Activated naive CD4-positive, alpha-beta T cell (primary cell): ENCODE measurements at places on chromosomes 1 and 21.

- no peak for DNase-seq
Observed at GRCh38 chr1:238005116-238005515, 114.4 kb upstream of the ZP4 start.

- DNase-seq, result no peak
Observed at GRCh38 chr1:151831605-151832004, at the start of gene RORC. RORC (minus strand) TSS chr1:151831802; CDS start chr1:151831764, 38 bp downstream.

GRCh38 chr1:43227143-43227764 lies 42.5 kb upstream of the TMEM125 start:
- peak; percentile 85 for DNase-seq

- no peak for DNase-seq
Observed at GRCh38 chr1:20381045-20381641, 90.5 kb downstream of the VWA5B1 start.

DNA sequence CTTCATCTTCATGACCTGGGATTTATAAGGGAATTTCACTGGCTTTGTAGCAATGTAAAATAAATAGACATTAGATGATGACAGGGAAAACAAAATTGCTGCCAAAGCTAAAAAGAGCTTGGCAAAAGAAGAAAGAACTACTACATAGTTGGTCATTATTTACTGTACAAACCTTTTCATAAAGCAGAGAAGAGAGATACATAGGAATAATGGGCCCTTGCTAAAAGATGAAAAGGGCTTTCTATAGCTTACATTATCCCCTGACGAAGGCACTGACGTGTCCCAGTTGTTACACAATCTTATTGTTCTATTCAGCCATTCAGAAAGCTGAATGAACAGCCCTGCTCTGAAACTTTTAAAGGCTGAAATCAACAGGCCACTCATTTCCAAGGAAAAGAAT lies 57.1 kb downstream of the ZC3H11B start:
- DNase-seq, result no peak

- no peak for DNase-seq
Observed at GRCh38 chr1:96104906-96105305, 616.7 kb upstream of the PTBP2 start.

GRCh38 chr1:76218888-76219287 lies 144.3 kb downstream of the ST6GALNAC3 start:
- DNase-seq, result no peak

- no peak for DNase-seq
Observed at GRCh38 chr1:201585093-201585483, 46.2 kb downstream of the NAV1 start.

DNA sequence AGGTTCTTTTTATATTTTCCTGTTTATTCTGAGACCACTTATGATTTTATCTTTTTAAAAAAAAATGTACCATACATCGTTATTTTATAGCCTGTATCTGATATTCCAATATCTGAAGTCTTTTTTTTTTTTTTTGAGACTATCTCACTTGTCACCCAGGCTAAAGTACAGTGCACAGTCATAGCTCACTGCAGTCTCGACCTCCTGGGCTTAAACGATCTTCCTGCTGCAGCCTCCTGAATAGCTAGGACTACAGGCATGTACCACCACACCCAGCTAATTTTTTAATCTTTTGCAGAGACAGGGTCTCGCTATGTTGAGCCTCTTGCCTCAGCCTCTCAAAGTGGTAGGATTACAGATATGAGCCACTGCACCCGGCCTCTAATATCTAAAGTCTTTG lies 25.1 kb downstream of the BCAR3 start:
- no peak for DNase-seq

DNA sequence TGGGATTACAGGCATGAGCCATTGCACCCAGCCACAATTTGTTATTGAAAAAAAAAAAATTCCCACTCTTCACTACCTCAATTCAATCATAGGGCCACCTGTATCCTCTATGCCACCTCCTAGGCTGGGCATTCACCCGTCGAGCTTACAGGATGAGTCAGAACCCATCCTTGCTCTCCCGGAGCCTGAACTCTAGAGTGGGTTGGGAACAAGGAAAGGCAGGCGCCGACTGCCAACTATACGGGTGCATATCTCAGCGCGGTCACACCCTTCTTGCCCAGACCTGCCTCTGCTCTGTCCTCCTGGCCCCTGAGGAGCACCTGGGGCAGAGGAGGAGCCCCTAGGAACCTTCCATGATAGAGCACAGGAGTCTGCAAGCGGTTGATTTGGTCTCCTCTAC lies 21.4 kb upstream of the LBR start:
- DNase-seq, result no peak

GRCh38 chr1:33466159-33466558 lies 6.3 kb upstream of the ZSCAN20 start:
- no peak for DNase-seq

DNA sequence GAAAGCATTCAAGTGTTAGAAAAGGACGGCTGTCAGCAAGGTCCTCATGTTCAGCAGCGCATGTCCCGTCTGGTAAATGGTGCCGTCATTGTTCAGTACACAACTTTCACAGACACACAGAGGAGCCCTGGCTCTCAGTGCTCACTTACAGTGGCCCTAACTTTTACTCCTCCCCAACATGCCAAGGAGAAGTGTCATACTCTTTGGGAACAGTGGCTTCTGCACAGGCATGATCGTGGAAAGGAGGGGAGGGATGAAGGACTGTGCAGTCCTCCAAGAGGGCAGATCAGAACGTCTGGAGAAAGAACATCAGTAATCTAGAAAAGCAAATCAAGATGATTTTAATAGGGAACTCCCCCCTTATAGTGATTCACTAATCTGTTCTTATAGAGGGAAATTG lies 3.8 kb upstream of the GRHL3 start:
- no peak for DNase-seq

DNA sequence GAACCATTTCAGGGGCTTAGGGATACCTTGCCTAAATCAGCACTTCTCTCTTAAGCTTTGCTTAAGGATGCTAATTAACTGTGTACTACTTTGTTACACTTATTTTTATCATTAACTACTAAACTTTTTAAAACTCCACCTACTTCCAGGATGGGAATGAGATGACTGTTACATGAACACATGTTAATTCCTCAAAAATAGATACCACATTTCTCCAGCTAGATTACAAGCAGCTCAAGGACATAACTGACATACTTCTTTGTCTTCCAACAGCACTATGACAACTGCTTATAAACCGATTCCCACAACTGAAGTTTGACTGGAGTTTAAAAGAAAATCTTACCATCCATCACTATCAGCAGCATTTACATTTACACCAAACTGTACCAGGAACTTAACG lies 53.7 kb downstream of the TP53BP2 start:
- DNase-seq, result no peak

DNA sequence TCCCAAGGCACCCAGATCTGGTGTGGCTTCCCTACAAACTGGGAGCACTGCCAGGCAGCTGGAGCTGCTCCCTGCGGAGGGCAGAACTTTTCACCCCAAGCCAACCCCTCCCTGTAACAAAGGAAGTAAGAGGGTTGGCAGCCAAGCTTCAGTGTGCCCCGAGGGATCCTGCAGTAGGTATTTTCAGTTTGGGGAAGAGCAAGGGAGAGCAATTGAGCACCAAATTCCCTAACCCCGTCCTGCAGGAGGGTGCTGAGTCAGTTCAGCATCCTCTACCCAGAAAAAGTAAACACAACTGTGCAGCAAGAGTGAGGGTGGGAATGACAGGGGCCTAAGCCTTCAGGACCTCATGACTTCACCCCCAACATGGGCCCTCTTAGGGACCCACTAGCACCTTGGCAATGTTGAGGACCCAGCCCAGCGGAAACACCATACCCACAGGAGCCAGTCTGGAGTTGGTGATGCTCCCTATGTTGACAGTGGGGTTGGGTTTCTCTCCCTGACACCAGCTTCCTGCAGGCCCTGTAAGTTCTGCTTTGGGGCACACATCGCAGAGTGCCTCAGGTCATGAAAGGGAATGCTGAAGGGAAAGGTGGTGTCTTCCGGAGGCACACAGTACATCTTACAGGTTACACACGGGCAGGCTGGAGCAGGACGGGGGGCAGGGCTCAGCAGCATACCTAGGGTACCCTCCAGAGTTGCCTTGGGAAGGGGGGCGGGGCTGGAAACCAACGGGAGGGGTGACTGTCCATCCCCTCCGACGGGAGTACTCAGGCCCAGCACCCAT lies 14.8 kb downstream of the SH3BP5L start:
- DNase-seq, result no peak

GRCh38 chr1:64280001-64280400 lies 76.6 kb downstream of the UBE2U start:
- DNase-seq, result no peak

GRCh38 chr21:25428537-25428936 lies 178.7 kb downstream of the MRPL39 start:
- DNase-seq, result no peak

GRCh38 chr1:94831641-94832040 lies 11.5 kb downstream of the SLC44A3 start:
- no peak for DNase-seq

GRCh38 chr1:66446261-66447001 lies 87.5 kb upstream of the SGIP1 start:
- DNase-seq, result no peak

DNA sequence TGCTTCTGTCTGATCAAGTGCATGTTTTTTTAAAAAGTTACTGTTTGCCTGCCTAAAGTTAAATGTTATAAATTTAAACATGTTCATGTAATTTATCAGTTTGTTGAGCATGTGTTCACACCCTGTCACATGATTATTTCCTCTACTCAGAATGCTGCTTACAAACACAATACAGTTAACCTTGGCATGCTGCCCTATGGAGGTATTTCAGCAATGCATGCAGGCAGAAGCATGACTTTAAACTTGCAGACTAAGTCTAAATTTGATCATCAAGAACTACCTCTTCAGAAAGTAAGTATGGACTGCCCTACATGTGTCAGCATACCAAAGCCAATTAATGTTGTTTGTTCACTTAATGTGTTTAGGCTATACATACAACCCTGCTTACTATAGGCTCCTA lies 161.6 kb downstream of the LRRC40 start:
- DNase-seq, result no peak
